Stimulated activated CD8-positive, alpha-beta memory T cell treated with anti-CD3 and anti-CD28 coated beads, Interleukin-15, amount 100 ng/mL, for 1 hour (primary cell): ENCODE measurements at places on chromosomes 7 and 10.

DNA sequence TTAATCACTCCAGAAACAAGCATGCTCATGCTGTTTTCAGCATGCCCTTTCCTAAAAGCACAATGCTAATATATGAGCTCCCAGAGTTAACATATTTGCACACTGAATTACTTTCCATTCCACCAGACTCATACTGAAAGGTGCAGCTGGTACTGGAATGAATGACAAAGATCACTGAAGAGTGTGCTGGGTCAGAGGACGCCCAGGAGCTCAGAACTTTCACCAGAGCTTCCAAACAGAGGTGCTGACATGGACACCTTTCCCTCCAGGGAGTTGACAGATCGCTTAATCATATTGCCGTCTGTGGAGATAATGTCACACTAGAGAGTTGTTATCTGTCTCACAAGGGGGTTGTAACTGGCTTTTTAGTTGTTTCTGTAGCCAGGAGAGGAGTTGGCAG, 292.9 kb downstream of the LHFPL3 start:
- DNase-seq = no peak

- DNase-seq = no peak
These were observed 7.7 kb upstream of the TRUB1 start for GRCh38 chr10:114930320-114930719.

DNA sequence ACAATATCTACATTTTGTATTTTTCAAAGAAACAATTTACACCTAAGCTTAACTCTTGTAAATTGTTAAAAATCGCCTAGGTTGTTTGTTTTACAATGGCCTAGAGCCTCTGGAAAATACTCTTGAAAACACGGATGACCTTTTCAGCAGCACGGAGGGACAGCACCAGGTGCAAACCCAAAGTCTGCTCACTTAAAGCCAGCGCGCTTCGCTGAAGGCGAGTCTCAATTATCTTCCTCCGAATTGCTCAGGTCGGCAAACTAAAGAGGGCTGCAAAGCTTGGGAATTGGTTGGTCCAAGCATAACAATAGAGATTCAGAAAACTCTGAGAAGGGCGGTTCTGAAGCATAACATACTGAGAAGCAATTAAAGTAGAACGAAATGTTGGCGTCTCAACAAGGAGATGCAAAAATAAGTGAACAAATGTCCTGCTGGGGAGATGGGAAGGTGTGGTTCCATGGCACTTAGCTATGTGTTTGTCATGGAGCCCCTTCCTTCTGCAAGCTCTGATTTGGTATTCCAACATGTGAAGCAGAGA, 139.9 kb upstream of the PITRM1 start:
- no peak for DNase-seq

- no peak for DNase-seq
These were observed 321.9 kb downstream of the ACTR3B start for GRCh38 chr7:153081496-153081895.

DNA sequence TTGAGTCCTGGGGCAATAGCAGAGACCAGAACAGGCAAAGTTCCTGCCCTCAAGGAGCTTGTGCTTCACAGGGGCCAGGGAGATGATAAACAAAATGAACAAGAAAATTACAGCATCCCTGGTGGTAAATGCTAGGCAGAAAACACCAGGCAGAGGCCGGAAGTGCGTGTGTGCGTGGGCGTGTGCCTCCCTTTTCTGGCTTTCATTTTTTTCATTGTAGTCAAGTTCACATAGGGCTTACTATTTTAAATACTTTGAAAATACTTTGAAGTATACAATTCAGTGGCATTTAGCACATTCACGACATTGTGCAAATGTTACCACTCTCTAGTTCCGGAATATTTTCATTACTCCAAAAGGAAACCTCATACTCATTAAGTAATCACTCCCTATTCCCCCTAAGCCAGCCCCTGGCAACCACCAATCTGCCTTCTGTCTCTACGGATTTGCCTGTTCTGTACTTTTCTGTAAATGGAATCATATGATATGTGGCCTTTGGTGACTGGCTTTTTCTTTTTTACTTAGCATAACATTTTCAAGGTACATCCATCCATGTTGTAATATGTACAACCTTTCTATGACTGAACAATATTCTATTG, 88.1 kb upstream of the PDCD4 start:
- peak; percentile 32 for DNase-seq

DNA sequence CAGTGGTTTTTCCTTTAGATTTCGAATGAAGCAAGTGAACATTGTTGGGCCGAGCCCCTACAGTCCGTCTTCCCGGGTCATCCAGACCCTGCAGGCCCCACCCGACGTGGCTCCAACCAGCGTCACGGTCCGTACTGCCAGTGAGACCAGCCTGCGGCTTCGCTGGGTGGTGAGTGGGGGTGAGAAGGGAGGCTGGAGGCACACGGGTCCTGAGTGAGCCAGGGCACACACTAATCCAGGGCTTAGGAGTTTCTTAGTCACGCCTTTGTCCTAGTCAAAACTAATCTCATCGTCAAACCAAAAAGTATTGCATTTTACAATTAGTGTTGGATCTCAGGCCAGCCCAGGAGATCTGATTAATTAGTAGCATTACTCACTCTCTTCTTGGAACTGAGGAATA, 568.8 kb upstream of the FOXK1 start:
- DNase-seq = no peak

DNA sequence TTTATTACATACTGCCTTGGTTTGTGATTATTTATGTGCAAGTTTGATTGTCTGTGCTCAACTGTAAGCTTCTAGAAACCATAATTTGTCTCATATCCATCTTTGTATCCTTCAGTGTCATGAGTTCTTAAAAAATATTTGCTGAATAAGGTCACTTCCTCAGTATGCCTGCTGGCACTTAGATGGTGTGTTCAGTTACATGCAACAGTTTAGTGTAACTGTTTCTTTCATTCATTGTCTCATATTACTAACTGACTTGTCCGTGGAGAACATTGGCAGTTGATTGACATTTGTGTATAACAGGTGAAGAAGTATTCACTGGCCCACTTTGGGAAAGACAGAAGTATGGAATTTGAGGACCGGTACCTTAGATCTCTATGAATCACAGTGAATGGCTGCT, 236.9 kb downstream of the PRKG1 start:
- no peak for DNase-seq

GRCh38 chr7:2399848-2400587, 3.4 kb upstream of the CHST12 start:
- no peak for DNase-seq

GRCh38 chr7:128318691-128319090, 25.0 kb downstream of the RBM28 start:
- DNase-seq = no peak

DNA sequence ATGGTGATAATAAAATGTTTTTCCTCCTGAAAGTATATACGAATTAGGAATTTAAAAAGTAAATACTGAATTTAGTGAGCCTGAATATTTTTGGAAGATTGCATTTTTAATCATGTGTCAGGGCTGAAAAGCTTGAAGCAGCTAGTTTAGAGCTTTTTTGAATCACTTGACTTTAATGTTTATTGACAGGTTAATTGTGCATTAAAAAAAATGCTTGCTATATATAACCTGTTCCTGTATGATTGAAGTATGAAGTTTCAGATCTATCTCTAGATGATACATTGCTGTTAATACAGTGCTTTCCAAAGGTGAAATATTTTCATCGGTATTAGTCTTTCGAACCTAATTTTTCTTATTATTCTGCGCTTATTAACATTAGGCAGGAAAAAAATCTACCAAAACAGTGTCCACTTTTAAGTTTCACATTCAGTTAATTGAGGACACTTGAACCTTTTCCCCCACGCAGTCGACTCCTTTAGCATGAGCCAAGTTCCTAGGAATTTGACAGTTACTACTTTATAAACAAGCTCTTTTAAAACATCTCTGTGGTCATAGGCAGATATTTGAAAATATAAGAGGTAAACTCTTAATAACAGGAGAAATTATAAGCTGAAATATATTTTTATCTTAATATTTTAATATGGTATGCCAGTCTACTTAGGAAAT, 187.1 kb downstream of the MLLT10 start:
- DNase-seq = no peak

DNA sequence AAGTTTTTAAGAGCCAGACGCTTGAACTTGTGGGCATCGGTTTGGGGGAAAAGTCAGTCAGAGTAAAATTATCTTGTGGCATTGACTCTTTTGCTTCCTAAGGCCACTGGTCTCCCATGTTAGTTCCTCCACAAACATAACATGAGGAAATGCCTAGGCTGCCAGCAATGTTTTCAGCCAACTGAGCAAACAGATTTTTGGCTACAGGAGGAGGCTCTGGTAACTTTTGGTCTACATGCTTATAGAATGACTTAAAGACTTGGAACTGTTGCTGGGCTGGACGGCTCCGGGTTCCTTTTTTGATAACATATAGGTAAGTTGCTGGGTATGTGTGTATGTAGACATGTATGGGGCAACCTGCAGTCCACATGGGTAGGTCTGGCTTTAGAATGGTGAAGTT, 9.6 kb upstream of the ZNF239 start:
- DNase-seq = no peak

- no peak for DNase-seq
These were observed 21.6 kb downstream of the PNLIP start for GRCh38 chr10:116567335-116567734.

- DNase-seq = no peak
These were observed 11.1 kb upstream of the CUL1 start for GRCh38 chr7:148687555-148687954.

DNA sequence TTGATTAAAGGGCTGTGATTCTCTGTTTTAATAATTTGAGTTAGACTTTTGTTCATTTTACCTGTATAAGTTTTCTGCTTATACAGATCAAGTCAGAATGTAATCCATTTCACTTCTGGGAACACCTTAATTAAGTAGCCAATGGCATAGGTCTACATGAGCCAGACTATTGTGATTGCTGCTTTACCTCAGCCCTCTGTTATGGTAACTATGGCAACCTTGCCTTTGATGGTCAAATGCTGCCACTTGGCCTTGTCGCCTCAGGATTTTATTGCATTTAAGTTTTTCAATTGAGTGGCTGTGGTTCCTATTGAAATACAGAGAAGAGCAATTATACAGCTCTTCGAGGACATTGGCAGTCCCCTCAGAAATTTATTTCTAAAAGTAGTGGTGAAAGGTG, 64.3 kb upstream of the TMEM106B start:
- no peak for DNase-seq

- DNase-seq = no peak
These were observed 203.6 kb downstream of the SH2D4B start for GRCh38 chr10:80741278-80741677.

- DNase-seq = no peak
These were observed 348.2 kb upstream of the C7orf33 start for GRCh38 chr7:148242294-148242821.

- DNase-seq = no peak
These were observed at the start of gene MSS51 for GRCh38 chr10:73433538-73433867. Gene MSS51 (minus strand): TSS chr10:73433561. CDS start chr10:73428284, 5,277 bp downstream.

DNA sequence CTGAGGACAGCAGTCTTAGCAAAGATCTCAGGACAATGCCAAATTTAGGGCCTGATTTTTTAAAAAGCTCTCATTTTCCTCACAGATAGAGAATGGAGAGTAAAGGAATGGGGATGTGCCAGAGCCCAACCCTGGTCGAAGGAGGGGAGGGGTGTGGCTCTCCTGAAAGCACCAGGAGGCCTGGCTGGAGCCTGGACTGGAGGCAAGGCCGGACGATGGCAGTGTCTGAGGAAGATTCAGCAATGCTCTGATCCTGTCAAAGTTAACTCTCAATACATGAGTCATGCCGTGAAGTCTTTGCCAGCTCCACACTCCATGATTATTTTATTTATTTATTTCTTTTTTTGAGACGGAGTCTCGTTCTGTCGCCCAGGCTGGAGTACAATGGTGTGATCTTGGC, 108.3 kb downstream of the UPF2 start:
- no peak for DNase-seq

GRCh38 chr7:72760602-72761001, 67.4 kb downstream of the TYW1B start:
- no peak for DNase-seq

DNA sequence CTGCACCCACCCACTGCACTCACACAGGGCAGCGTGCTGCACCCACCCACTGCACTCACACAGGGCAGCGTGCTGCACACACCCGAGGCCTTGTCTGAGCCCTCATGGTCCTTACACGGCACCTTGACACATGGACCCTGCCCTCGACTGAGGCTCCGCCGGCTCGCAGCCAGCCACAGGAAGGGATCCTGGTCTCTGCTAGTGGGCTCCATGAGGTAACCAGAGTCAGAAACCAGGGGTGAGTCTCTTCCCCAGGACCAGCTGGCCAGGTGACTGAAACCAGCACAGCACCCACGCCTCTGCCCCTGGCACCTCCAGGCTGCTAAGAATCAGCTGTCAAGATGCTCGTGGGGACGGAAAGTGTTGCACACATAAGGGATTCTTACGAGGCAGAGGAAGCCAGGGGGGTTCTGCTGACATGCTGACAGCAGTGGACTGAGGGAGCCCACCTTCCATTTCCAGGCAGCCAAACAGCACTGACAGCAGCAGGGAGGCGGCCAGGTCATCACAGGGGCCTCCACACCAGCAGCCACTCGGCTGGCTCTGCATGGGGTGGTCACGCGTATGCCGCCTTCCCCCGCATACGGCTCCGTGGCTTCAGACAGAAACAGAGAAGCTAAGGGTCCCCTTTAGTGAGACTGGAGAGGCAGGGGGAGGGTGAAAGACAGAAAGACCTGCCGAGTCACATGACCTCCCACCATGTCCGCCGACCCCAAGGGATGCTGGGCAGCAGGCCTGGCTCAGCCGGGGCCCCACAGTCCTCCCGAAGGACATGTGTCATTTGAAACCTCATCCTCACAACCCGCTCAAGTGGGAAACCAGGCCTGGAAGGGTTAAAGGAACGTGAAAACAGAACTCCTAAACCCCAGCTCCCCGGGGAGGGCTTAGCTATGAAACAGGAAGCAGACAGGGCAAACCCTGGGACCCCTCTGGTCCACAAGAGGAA, 34.2 kb downstream of the GPER1 start:
- DNase-seq = no peak

DNA sequence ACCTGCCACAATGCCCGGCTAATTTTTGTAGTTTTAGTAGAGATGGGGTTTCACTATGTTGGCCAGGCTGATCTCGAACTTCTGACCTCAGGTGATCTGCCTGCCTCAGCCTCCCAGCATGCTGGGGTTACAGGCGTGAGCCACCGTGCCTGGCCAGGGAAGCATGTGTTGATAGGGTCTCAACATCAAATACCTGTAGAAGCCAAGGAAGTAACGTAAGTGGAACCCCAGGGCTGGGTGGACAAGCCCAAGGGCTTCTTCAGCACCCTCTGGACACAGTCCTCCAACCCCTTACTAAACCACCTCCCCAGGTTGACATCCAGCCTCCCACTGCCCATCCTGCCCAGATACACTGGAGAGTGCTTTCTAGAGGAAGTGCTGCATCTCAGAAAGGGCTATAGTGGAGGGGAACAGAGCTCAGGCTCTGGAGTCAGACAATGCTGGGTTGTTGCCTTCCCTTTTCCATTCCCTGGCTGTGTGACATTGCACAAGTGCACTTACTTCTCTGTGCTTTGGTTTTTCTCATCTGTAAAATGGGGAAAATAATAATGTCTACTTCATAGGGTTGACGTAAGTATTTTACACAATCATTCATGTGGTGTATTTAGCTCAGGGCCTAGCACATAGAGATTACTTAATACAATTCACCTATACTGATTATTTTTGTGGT, 73.9 kb upstream of the KAT6B start:
- no peak for DNase-seq

GRCh38 chr7:1085266-1085665, 2.6 kb upstream of the GPER1 start:
- DNase-seq = no peak
